ENCODE measurements at places on chromosomes 2 and 18.

DNA sequence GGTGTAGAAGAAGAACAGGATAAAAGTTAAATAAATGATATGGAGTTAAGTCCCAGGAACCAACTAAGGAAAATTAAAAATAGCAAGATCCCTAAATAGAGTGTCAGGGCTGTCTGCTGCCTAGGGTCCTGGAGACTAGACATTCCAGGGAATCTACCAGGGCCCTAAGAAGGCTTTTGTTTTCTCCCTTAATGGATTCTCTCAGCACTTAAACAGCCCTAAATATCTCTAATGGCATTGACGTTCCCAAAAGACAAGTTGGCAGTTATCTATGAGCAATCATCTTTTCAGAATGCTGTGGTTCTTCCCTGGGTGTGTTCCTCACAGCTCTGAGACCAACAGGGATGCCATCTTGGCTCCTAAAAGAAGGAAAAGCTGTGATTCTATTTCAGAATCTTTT, 616.3 kb downstream of the EPHA4 start:
- no peak for DNase-seq

- DNase-seq = no peak
Measured at GRCh38 chr2:138298120-138298814, 203.3 kb upstream of the SPOPL start.

DNA sequence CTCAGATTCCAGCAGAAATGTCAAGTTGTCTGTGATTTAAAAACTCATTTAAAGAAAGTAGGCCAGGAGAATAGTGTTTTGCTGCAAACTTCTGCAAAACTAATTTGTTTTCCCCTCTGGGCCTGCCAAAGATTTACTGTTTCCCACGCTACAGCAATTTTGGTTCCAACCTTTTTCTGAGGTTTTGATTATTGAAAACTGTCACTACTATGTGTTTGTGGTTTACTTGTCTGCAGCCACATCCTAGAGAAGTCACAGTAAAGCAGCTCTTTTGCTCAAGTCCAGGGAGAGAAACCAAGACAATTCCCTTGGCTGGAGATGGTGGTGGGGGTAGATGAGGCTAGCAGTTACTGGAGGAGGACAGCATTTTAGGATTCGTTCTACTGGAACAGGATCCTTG, 12.8 kb downstream of the IL1R2 start:
- no peak for DNase-seq

- DNase-seq = no peak
Measured at GRCh38 chr2:133215477-133215876, 352.8 kb downstream of the NCKAP5 start.

GRCh38 chr2:185108588-185108987, 510.3 kb downstream of the ZNF804A start:
- no peak for DNase-seq

DNA sequence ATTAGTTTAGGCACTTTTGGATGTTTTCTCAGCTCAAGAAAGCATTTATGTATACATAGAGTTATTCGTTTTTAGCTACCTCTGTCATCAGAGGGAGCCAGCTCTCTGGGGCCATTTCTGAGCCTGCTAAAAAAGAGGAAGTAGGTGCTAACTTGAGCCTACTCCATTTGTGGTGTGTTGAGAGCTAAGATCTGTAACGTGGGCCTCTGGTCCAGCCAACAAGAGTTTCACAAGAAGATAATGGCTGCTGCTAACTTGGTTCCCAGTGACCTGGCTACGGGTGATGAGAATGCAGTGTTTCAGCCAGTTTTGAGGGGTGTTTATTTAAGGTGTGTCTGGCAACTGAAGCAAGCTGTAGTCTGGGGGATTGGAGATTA, 182.5 kb downstream of the PRKCE start:
- DNase-seq = peak; percentile 95

DNA sequence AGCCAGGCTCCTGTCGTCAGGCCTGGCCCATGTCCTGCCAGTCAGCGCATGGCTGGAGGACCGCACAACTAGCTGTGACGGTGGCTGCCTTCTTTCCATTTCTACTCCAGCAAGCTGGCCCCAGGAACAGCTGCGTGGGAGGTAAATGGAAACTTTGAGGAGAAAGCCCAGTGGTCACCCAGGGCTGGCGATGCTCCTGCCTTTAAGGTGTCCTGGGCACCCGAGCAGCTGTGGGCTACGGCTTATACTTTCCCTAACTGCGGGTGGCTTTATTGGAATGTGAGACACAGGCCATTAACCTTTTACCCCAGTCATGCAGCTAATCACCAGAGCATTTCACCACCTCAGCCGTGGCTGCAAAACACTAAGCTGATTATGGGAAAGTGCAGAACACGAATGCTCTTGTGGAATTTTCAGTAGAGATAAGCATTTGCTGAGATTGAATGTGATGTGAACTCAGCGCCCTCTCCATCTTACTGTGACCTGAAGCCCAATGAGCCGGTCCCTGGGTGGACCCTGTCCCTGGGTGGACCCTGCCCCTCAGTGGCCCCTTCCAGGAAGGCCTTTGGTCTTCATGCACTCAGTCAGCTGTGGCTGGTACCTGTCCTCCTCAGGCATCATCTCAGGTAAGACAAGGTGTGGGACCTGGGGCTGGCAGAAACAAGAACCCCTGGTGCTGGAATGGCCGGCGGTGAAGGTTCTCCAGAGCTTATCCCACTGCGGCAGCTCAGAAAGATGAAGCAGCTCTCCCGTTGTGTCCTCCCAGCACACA, 275.4 kb upstream of the HS6ST1 start:
- no peak for DNase-seq

- no peak for DNase-seq
Measured at GRCh38 chr2:29787473-29788465, 133.6 kb downstream of the ALK start.

DNA sequence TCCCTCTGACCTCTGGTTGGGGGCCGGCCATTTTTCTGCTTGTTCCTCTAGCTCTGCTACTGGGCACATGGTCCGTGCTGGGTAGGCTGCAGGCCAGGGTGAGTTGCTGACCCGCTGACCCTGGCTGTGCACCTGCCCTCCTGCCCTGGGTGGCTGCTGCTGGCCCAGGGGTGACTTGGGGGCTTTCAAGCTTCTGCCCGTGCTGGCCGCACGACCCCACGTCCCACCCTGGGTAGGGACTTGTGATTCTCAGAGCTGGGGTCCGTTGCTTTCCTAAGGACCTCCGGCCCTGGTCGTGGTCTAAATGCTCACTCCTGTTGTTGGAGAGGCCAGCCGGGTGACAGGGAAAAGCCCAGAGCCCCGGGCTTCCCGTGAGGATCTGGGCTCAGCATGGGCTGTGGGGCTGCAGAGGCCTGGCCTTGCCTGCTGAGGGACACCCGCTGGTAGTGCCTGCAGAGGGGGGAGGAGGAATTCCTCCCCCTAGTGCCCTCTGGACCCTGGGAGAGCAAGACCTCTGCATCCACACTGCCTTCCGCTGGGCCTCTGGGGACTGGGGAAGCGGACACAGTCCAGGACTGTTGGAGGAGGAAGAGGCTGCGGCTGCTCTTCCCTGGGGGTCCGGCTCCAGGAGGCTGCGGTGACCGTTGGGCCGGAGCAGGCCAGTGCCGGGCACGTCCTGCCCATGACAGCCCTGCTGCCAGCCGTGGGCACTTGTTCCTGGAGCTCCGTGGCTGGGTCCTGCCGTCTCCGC, 6.3 kb upstream of the GAL3ST2 start:
- no peak for DNase-seq

DNA sequence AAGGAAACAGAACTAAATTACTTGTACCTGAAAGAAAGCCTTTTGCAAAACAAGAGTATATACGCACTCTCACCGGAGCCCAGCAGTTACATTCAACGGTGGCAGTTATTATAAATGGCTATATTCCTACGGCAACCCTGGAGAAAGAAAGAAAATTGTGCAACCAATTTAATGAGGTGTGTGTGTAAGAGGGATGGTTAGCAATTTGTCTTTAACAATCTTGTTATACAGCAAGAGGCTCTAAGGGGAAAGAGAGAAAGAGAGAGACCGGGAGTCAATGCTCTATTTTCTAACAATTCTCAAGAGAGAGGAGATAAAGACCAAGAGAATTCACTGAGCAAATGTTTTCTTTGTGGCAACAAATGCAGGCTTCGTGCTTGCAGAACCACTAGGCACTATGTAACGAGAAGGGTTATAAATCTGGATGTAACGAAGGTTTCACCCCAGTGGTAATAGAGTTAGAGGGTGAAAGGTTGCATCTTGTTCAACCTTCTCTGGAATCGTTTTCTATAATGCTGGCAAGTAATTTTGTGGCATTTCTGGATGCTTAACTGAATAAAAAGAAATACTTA, 359.1 kb upstream of the SPRED2 start:
- no peak for DNase-seq

- DNase-seq = peak; percentile 78
Measured at GRCh38 chr2:161703863-161704262, 79.6 kb downstream of the SLC4A10 start.

DNA sequence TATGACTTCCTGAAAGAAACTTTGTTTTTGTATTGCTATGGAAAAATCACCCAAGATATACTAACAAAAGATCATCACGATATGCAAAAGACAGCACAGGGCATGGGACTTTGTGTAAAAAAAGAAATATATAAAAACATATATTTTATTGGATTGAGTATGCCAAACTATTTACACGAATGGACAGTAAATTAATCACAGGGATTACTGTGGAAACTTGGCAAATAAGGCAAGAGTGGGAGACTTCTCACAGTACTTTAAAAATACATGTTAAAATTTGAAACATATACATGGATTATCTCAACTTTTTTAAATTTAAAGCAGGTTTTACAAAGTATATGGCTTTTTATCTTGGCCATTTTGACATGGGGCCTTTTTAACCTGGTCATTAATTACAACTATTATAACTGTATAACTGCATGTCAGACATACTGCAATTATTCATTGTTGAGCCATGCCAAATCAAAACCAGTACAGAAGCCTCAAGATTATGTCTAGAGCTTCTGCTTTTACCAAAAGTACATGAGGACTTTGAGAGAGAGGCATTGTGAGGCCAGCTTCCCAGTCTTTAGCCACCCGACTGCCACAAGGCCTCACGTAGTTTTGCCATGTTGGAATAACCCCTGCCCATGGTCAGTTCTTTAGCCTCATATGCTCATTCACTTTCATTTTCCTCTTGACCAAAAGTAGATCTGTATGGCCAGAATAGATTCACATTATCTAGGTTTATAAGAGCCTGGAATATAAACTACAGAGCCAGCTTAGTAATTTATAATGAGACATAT, 419.8 kb downstream of the SETBP1 start:
- peak; percentile 23 for DNase-seq

DNA sequence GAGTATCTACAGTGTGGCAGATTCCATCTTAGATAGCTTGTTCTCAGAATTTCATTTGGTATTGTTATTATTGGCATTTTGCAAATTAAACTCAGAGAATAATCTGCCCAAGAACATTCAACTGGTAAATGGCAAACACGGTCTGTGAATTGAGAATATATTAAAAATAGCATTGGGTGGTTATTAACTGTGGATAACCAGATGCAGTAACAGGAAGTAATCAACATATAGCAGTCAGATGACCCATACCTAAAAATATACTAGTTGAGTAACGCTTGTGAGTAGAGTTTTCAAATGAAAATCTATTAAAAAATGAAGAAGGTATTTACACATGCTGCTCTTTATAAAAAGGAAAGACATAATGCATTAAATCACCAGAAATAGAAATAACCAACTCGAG, 129.5 kb downstream of the ZNF804A start:
- DNase-seq = no peak

- DNase-seq = no peak
Measured at GRCh38 chr2:120488531-120488930, 142.6 kb downstream of the INHBB start.

DNA sequence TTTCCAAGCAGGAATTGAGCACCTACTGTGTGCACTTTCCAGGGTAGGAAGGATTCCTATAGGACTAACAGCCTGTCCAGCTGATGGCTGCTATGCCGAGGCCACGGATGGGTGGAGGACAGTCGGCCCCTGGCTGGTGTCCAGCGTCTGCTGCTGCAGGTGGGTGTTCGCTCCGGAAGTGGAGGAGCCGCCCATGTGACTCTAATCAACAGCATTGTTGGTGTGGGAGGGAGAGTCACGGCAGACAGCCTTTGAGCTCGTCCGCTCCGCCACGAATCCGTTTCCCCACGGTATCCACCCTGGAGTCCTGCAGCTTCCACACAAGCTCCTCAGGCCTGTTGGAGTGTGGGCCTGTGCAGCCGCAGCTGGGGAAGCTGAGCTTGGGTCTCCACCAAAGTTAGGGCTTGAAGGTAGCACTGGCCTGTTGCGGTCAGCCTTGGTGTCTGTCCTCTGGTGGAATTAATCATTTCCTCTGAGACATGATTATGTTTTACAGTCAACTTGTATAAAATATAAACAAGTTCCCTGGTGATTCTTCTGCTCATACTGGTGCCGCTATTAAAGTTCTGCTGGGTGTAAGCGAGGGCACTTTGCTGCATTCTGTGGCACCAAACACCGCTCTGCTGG, 185.9 kb upstream of the TPO start:
- DNase-seq = no peak

- DNase-seq = no peak
Measured at GRCh38 chr2:11778416-11778815, 32.0 kb downstream of the LPIN1 start.

- DNase-seq = peak; percentile 75
Measured at GRCh38 chr2:189674374-189675112, at the start of gene ANKAR. Gene ANKAR (plus strand): TSS chr2:189674670. CDS start chr2:189676491, 1,821 bp downstream.

- no peak for DNase-seq
Measured at GRCh38 chr18:46469186-46469915, 187.7 kb downstream of the LOXHD1 start.

- DNase-seq = no peak
Measured at GRCh38 chr2:160042054-160042453, 20.4 kb downstream of the PLA2R1 start.

GRCh38 chr2:63763391-63763941, 78.2 kb upstream of the UGP2 start:
- no peak for DNase-seq

- DNase-seq = no peak
Measured at GRCh38 chr2:64298161-64298560, 153.9 kb upstream of the PELI1 start.

GRCh38 chr2:220521551-220521950, 894.1 kb downstream of the SLC4A3 start:
- DNase-seq = no peak

DNA sequence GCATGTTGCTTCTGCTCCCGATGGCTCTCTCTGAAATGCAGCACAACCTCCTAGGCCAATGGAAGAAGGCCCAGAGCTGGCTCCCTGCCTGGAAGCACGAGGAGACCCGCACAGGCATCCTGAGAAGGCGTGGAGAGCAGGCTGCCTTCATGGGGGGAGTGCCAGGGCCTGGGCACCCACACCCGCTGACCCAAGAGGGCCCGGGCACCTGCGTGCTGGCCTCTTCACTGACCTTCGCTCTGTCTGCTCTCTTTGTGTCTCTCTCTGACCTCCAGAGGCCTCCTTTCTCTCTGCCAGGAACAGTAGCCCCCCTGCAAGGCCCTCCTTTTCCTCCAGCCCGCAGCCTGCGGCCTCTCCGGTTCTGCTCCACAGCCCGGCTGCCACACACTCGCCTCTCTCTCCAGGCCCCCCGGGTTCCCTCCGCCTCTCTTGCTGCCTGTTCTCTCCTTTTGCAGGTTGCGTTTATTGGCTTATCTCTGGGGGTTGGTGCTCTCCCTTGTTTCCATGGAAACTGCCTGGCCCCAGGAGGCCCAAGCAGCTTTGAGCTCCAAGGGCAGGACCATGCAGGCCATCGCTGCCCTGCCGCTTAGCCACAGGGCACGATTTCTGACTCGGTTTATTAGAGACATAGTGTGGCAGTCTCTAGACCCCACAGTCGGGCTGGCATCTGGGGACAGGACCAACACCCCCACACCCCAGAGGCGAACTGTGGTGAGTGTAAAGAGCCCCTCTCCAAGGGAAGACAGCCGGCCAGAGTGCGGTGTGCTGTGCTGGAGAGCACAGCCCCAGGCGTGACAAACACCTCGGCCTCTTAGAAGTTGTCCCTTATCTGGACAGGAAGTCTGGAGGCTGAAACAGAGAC, 1.7 kb downstream of the MZT2B start:
- DNase-seq = no peak

- DNase-seq = no peak
Measured at GRCh38 chr18:25230658-25231326, 121.2 kb downstream of the ZNF521 start.

All from MV-4-11 (cell line).